NCI-H82 (cell line): ENCODE measurements at places on chromosomes 1 and 21.

- no peak for DNase-seq
Observed at GRCh38 chr1:196590012-196590708, 18.1 kb downstream of the KCNT2 start.

DNA sequence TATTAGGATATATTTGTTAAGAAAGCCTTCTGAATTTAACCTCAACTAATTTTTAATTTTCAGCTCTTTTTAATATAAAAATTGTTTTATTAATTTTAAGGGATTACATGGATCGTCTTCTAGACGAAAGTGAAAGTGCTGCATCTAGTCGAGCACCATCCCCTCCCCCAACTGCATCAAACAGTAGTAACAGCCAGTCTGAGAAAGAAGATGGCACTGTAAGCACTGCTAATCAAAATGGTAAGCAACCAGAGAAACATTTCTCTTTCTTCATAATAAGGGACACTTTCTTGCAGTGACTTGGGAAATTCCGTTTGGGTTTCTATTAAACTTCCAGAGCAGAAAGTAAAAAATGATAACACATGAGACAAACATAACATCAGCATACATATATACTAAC is 56.9 kb downstream of the MIER1 start:
- DNase-seq = no peak

DNA sequence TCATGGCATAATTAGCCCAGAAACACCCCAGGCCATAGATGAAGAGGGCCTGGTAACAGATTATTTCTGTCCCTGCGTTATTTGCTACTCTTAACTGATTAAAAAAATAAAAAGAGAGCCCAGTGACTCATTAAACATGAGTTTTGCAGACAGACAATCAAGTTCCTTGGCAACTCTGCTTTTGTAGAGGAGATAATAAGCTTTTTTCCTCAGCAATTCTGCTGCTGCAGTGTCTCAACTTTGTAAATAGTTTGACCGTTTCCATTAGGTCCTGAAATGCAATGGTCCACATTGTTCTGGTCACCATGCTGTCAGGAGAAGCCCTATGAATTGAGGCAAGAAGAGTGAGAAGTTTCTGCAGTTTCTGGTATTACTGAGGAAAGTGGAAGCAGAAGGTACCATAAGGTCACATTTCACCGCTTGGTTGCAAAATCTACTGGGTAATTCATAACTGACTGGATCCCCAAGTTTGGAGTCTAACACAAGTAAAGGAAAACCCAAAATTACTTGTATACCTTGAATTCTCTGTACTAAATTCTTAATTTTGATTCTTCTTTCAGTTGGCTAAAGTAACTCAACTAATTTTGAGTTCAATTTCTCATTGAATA is 139.5 kb downstream of the ZZZ3 start:
- no peak for DNase-seq

GRCh38 chr1:18882486-18882885 is 19.9 kb downstream of the ALDH4A1 start:
- DNase-seq = peak; percentile 31

GRCh38 chr1:36161641-36162531 is 5.9 kb downstream of the MAP7D1 start:
- DNase-seq = no peak

GRCh38 chr1:225299624-225300023 is 128.2 kb downstream of the LBR start:
- DNase-seq = no peak
